Stimulated activated CD4-positive, alpha-beta T cell treated with anti-CD3 and anti-CD28 coated beads, Interleukin-1b, Interleukin-23, amount 100 ng/mL, for 24 hours (primary cell): ENCODE measurements at places on chromosomes 2 and 18.

GRCh38 chr18:67133669-67134068 is 382.9 kb downstream of the DSEL start:
- no peak for DNase-seq

GRCh38 chr18:48723837-48724236 is 185.0 kb downstream of the CTIF start:
- no peak for DNase-seq

- DNase-seq = no peak
Measured at GRCh38 chr18:59617468-59617932, 79.7 kb downstream of the CCBE1 start.

GRCh38 chr2:205483095-205483494 is 199.2 kb upstream of the NRP2 start:
- no peak for DNase-seq

DNA sequence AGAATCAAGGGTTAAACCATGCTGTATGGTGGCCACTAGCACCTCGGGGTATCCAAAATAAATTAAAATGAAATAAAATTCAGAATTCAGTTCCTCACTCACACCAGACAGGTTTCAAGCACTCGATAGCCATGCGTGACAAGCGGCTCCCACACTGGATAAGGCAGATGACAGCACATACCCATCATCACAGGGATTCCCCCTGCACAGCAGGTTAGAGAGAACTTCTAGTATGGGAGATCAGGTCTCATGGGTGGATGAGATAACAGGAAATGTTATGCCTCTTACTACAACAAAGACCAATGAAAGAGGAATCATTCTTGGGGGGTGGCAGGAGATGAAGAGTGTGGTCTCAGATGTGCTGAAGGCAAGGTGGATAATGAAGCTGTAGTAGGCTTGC is 121.9 kb upstream of the ACAA2 start:
- DNase-seq = no peak

GRCh38 chr2:127074358-127074757 is 32.6 kb downstream of the BIN1 start:
- no peak for DNase-seq

DNA sequence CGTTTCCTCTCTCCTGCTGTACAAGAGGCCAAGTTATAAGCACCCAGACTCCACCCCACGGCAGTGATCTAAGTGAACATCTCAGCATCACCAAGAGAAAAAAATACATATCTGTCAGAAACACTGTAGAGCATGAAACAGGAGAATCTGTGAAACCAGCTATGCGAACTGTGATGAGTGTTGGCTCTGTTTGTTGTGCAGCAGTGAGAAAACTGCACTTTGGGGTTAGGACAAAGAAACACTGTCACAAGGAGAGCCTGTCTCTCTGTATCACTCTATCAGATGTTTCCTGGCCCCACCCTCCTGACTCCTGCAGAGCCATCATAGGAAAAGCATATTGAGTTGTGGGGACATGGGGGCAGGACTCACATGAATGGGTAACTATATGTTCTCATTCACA is 87.1 kb downstream of the LAMA3 start:
- DNase-seq = no peak

GRCh38 chr18:63271881-63272299 is 47.7 kb downstream of the BCL2 start:
- DNase-seq = no peak

DNA sequence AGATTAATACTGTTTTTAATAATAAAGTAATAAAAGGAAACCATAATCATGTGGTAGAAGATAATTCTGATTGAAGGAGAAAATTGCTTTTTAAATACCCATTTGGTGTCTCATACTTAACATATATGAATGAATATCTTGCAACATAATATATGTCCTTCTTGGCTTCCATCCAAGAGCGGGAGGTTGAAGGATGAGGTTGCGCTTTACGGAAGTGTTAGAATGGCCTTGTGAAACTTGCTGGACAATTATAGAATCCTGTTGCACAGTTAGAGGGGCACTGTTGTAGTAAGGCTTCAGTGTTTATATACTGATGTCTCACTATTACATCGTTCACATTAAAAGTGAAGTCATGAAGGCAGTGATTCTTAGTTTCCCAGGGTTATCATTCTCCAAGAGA is 9.4 kb downstream of the INSIG2 start:
- DNase-seq = no peak

DNA sequence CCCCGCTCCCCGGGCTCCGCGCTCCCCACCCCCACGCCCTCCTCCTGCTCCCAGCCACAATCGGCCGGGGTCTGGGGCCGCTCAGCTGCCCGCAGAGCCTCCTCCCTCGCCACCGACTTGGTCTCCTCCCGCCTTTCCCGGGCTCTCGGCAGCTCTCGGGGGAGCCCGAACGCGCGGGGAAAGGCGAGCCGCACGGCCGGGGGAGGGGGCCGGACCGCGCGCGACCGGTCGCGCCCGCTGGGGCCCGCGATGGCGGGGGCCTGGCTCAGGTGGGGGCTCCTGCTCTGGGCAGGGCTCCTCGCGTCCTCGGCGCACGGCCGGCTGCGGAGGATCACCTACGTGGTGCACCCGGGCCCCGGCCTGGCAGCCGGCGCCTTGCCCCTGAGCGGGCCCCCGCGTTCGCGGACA is 327 bp downstream of the LTBP1 start:
- DNase-seq = no peak

DNA sequence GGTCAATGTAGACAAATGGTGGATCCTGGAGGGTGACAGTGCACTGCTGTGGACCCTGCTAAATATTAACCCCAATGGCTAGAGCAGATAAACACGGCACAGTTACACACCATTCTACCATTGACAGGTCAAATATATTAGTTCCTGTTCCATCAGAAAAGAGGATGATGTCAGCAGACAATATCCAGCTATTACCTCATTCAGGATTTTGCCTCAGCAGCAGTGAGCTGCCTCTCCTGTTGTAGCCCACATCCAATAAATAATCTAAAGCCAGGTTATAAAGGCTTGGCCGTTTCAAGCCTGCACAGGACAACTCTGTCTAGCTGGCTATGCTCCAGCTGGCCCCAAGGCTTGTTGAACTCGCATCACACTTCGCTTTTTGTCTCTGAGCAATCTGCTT is 31.6 kb upstream of the NETO1 start:
- DNase-seq = no peak

DNA sequence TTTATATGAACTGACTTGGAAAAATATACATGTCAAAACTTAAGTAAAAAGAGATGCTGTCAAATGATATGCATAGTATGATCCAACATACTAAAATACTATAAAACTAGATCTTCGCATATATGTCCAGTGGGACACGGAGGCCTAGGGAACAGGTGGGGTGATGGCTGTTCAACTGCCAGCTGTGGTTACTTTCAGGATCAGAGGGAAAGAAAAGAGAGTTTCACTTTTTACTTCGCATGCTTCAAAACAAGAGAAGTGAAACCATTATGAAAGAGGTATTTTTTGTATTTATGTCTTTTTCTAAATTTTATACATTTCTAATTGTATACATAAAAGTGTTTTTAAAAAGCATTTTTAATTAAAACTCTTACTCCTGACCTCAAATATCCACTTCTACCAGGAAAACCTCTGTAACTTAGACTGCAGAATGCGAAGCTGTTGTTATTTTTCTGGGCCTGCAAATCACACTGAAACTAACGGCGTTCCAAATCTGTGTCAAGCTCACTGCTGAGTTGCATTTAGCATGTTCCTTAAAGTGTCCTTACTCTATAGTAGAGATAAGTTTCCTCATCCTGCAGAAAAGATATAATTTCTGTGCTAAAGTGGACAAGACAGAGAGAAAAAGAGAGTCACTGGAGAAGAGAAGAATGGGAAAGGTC is 97.8 kb upstream of the SLC35G4 start:
- DNase-seq = no peak

DNA sequence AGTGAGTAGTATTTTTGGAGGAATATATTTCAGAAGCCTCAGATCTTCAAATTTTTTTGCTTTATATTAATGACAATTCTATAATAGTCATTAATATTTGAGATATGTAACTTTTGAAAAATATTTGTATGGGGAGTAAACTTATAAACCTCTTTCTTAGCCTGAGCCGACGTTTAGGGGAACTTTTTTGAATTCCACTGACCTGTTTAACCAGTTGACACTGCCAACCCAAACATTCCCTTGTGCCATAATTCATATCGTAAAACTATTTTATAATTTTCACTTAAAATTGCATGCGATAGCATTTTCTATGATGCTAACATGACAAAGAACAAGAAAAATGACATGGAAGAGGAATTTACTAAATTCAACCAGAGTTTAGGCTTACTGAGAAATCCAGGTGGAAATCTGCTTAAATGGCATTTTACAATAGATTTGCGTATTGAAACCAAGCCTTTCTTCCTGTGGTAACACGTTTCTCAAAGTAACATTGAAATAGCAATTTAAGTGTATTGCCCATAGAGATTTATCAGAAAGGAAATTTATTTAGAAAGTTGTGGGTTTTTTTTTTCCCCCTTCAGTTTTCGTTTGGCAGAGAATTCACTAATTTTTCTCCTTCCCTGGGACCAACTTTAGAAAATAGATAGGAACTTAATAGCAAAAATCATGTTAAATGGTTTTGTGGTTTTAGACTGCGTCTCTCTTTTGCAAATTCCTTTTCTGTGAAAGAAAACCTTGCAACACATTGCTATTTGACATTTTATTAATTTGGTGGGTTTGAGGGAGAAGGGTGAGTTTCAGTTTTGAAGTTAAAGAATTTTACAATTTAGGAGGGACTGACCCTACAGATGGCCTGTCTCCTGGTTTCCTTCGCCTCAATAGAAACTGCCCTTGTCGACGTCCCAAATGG is 77.4 kb downstream of the TANC1 start:
- DNase-seq = no peak
